Psoas muscle (tissue), 8 donors: ENCODE measurements at places on chromosomes 2 and 18. TPM values are rescaled to one million over a fixed set of nuclear protein-coding genes. Genes with fewer than 3 reads are reported as not detected.

Gene POMC
- 6.4 TPM for total RNA-seq

- no peaks in the 10 kb centered on the region for H3K27me3 ChIP-seq
- no peaks in the 10 kb centered on the region for H3K36me3 ChIP-seq
- H3K4me3 ChIP-seq = no peak overlapping the region
- no peaks in the 10 kb centered on the region for H3K4me1 ChIP-seq
- no peak overlapping the region for H3K27ac ChIP-seq
- no peak for DNase-seq
Measured at GRCh38 chr18:74196220-74197119, 48.1 kb downstream of the TIMM21 start.

DNA sequence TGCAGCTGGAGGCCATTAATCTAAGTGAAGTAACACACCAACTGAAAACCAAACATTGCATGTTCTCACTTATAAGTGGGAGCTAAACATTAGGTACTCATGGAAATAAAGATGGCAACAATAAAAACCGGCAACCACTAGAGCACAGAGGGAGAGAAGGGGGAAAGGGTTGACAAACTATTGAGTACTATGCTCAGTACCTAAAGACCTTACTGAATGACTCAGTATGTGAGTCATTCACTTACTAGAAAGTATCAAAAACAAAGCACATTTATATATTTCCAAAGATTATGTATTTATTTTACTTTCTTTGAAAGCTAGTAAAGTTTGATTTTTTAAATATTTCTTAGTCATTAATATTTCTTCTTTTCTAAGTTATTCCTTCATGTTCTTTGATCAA is 48.9 kb downstream of the ZNF385B start:
- H3K4me3 ChIP-seq = no peak overlapping the region
- H3K27ac ChIP-seq = no peak overlapping the region
- H3K27me3 ChIP-seq = no peaks in the 10 kb centered on the region
- no peak for DNase-seq

GRCh38 chr2:203822240-203822639 is 45.3 kb upstream of the CTLA4 start:
- H3K27ac ChIP-seq = no peak overlapping the region
- no peaks in the 10 kb centered on the region for H3K36me3 ChIP-seq
- peaks cover 11% of the 10 kb centered on the region for H3K4me1 ChIP-seq
- no peaks in the 10 kb centered on the region for H3K27me3 ChIP-seq
- no peak overlapping the region for H3K4me3 ChIP-seq
- DNase-seq = no peak

- no peaks in the 10 kb centered on the region for H3K27me3 ChIP-seq
- no peaks in the 10 kb centered on the region for H3K4me1 ChIP-seq
- H3K36me3 ChIP-seq = peaks cover 6% of the 10 kb centered on the region
Measured at GRCh38 chr2:241081643-241082340, 20.3 kb downstream of the MTERF4 start.

- no peaks in the 10 kb centered on the region for H3K36me3 ChIP-seq
- H3K27ac ChIP-seq = no peak overlapping the region
- no peak overlapping the region for H3K4me3 ChIP-seq
- no peaks in the 10 kb centered on the region for H3K27me3 ChIP-seq
- H3K4me1 ChIP-seq = peaks cover 15% of the 10 kb centered on the region
- DNase-seq = no peak
Measured at GRCh38 chr2:10058251-10059015, 15.1 kb downstream of the KLF11 start.

Gene MEP1B
- total RNA-seq = not detected

Gene TMEM87B
- 3.6 TPM for total RNA-seq

DNA sequence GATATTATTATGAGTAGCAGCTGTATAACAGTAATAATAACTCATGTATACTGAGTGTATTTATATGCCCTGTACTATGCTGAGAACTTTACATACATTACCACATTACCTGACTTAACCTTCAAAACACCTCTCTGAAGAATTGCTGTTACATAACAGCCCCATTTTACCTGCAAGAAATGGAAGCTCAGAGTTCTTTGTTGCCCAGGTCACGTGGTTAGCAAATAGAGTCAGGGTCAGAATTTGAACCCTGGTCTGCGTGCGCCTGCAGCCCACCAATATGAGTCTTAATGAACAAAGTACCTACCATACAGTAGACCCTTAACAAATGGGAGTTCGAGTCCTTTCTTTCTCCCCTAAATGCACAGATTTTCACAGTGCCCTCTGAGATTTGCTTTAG is 101.9 kb downstream of the MCFD2 start:
- no peak for DNase-seq
- H3K4me1 ChIP-seq = peaks cover 36% of the 10 kb centered on the region
- H3K27ac ChIP-seq = peak overlapping the region; percentile 72
- no peak overlapping the region for H3K4me3 ChIP-seq
- no peaks in the 10 kb centered on the region for H3K36me3 ChIP-seq

DNA sequence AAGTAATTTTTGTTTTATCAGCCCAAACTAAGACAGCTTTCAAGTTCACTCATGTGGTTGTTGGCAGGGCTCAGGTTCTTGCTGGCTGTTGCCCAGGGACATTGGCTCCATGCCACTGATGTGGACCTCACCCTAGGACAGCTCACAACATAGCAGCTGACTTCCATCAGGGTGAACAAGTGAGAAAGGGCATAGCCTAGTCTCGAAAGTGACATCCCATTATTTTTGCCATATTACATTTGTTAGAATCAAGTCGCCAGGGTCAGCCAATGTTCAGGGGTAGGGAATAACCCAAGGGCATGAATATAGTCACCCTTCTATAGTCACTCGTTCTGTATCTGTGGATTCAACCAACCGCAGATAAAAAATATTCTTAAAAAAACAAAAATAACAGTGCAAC is 10.7 kb upstream of the CWC22 start:
- H3K4me3 ChIP-seq = no peak overlapping the region
- no peak overlapping the region for H3K27ac ChIP-seq
- H3K27me3 ChIP-seq = no peaks in the 10 kb centered on the region

DNA sequence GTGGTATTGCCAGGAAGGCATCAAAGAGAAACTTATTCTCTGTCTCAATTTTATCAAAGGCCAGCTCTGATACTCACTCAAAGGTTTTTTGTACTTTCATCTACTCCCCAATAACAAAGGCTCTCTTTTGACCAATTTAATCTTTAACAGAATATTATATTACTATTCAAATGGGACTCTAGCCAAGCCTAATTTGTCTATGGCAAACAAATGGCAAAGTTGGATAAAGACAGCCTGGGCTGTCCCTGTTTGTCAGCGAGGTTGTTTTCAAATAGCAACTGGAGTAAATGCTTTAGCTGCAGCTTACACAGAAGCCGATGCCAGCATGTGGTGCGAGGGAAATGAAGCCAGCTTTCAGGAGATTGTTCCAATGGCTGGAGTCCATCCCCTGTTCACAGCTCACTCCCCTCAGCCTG is 80.1 kb upstream of the CTNNA2 start:
- no peak overlapping the region for H3K4me3 ChIP-seq
- H3K4me1 ChIP-seq = no peaks in the 10 kb centered on the region
- no peak for DNase-seq
- no peak overlapping the region for H3K27ac ChIP-seq
- H3K27me3 ChIP-seq = no peaks in the 10 kb centered on the region
- H3K36me3 ChIP-seq = no peaks in the 10 kb centered on the region

DNA sequence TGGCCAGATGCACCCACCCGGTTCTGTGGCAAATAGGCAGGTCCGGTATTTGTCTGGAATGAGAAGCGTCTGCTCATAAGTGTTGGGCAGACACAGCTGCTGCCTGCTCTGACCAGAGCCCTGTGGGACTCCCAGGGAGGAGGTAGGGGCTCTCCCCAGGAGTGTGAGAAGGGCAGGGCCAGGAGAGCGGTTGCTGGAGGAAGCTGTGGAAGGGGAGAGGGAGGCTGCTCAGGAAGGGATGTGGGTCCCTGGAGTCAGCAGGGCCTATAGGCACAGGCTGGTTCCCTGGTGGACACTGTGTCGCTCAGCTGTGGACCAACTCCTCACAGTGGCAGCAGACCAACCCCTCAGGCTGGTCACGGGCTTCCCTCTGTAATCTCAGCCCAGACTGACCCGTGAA is 109.2 kb downstream of the DYSF start:
- H3K36me3 ChIP-seq = no peaks in the 10 kb centered on the region
- H3K4me3 ChIP-seq = no peak overlapping the region
- no peak for DNase-seq

GRCh38 chr2:215409331-215410127 is 26.3 kb downstream of the FN1 start:
- H3K27ac ChIP-seq = no peak overlapping the region
- H3K36me3 ChIP-seq = no peaks in the 10 kb centered on the region
- H3K4me1 ChIP-seq = no peaks in the 10 kb centered on the region

- H3K4me1 ChIP-seq = peaks cover 58% of the 10 kb centered on the region
- DNase-seq = no peak
- H3K27me3 ChIP-seq = no peaks in the 10 kb centered on the region
- no peak overlapping the region for H3K27ac ChIP-seq
- H3K4me3 ChIP-seq = no peak overlapping the region
Measured at GRCh38 chr2:43455731-43456642, 139.9 kb downstream of the THADA start.

- H3K4me1 ChIP-seq = peaks cover 22% of the 10 kb centered on the region
- no peak overlapping the region for H3K4me3 ChIP-seq
- H3K36me3 ChIP-seq = no peaks in the 10 kb centered on the region
- DNase-seq = peak; percentile 32
- H3K27ac ChIP-seq = no peak overlapping the region
Measured at GRCh38 chr18:48838166-48838775, 112.5 kb downstream of the SMAD7 start.

Gene ROCK2
- 64.0 TPM for total RNA-seq

DNA sequence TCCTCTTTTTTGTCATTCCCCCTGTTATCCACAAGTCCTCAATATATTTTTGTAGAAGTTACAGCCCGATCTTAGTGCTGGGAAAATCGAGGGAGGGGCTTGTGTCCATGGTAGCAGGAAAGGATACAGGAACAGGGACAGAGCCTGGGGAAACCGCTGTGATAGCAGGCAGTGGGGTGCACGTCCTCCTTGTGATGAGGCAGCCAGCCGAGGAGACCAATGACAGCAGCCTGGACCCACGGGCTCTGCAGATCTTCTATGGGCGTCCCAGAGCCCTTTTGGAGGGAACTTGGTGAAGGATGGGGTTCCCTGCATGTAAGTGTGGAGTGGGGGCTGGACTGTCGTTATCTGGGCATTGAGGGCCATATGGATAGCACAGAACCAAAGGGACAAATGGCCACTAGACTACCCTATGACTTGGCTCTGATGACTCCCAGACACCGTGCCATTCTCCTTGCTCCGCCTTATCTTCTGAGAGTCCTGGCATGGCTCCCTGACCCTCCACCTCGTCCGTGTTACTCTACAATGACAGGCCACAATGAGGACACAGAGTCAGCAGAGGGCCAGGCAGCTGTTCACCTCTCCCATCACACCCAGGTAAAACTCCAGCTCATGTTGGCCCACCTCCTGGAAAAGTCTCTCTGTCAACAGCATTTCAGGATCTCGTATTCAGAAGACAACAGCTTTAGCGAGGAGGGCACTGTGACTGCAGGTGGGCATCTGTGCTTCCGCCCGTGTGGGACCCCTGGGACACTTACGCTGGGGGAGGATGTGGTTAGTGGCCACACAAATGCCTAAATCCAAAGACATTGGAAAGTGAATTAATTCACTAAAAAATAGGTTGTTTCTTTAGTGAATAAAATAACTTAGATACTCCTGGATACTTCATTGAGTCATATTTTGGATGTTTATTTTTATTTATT is 100.1 kb downstream of the VAPA start:
- H3K4me1 ChIP-seq = peaks cover 23% of the 10 kb centered on the region
- no peak overlapping the region for H3K4me3 ChIP-seq
- H3K27ac ChIP-seq = no peak overlapping the region
- no peak for DNase-seq
- H3K27me3 ChIP-seq = no peaks in the 10 kb centered on the region

DNA sequence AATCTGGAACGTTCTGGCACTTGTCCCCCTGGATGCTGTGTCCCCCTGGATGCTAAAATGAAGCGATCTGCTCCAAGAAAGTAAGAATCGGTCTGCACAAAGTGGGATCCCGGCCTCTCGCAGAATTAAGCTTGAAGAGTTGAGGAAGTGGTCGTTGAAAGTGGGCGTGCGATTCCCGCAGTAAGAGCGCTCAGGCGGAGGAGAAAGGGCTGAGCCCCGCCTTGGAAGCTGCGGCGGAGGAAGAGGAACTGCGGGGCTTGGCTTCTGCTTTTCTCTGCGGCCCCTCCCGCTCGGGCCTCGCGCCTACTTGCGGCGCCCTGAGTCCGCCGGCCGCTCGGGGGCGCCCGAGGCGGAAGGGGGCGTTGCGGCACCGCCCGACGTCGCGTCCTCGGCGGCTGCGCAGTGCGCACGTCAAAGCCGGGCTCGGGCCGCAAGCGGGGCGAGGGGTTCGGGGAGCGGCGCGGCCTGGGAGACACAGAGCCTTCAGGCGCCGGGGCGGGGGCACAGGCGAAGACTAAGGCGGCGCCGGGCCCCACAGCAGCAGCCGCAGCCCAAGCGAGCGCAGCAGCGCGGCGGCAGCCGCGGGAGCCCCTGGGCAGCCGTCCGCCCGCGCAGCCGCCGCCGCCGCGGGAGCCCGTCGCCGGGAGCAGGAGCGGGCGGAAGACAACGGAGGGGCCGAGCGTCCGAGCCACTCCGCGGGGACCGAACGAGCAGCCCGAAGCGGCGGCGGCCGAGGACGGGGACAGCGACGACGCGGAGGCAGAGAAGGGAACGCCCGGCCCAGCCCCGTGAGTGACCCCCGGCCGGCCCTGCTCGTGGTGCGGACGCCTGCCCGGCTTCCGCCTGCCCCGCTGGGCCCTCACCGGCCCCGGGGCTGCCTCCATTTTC is at the start of gene CAB39:
TSS of gene CAB39 (plus strand) at position 400 of the 888 bp plus-strand sequence. CDS start 47,160 bp downstream, outside the sequence.
- H3K27me3 ChIP-seq = no peaks in the 10 kb centered on the region
- peak within 1 kb of the TSS; percentile 88 for H3K4me3 ChIP-seq
- DNase-seq = peak; percentile 92
- no peaks in the 10 kb centered on the region for H3K36me3 ChIP-seq

- H3K27me3 ChIP-seq = no peaks in the 10 kb centered on the region
- no peak overlapping the region for H3K27ac ChIP-seq
- peaks cover 6% of the 10 kb centered on the region for H3K36me3 ChIP-seq
Measured at GRCh38 chr2:170966648-170967396, 37.8 kb downstream of the GORASP2 start.

Gene CYP27A1
- 45.1 TPM for total RNA-seq

Gene IL36G
- not detected for total RNA-seq

DNA sequence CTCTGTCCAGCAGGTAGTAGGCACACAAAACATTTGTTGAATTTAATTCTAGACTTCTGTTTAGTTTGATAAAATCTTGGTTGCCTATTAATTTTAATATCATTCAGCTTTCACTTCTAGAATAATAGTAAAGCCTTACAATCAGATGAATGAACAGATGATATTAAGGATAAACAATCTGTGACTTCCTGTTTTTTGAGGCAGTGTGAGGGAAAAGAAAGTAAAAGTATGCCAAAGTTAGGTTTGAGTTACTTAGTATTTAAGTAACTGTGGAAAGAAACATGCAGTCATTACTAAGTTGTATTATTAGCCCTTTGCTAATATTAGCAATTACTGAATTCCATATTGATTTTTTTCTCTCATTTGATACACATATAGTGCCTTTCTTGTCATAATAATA is 31.5 kb downstream of the EPB41L5 start:
- no peak overlapping the region for H3K27ac ChIP-seq
- DNase-seq = no peak
- no peaks in the 10 kb centered on the region for H3K27me3 ChIP-seq
- no peak overlapping the region for H3K4me3 ChIP-seq
